ENCODE measurements at places on chromosomes 12 and 14.

DNA sequence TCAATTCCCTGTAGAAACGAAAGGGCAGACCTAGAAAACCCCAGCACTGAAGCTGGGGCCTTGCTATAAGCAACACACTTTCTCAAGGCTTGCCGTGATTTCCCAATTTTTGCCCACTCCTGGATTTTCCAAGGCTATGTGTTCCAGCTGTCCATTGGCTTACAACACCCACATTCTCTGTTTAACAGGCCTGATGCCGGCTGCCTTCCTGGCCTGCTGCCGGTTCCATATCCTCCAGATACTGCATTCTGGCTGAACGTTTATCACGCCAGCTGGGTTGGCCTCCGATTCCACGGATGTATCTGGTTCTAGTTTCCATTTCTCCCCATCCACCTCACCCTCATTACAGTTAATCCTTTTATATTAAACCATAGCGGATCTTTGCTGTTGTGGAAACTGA lies 2.0 kb upstream of the PCNX1 start:
- DNase-seq = no peak

GRCh38 chr12:32027684-32028365 lies 68.6 kb downstream of the RESF1 start:
- DNase-seq = no peak

- DNase-seq = no peak
Measured at GRCh38 chr12:10697862-10698261, 24.0 kb upstream of the STYK1 start.

DNA sequence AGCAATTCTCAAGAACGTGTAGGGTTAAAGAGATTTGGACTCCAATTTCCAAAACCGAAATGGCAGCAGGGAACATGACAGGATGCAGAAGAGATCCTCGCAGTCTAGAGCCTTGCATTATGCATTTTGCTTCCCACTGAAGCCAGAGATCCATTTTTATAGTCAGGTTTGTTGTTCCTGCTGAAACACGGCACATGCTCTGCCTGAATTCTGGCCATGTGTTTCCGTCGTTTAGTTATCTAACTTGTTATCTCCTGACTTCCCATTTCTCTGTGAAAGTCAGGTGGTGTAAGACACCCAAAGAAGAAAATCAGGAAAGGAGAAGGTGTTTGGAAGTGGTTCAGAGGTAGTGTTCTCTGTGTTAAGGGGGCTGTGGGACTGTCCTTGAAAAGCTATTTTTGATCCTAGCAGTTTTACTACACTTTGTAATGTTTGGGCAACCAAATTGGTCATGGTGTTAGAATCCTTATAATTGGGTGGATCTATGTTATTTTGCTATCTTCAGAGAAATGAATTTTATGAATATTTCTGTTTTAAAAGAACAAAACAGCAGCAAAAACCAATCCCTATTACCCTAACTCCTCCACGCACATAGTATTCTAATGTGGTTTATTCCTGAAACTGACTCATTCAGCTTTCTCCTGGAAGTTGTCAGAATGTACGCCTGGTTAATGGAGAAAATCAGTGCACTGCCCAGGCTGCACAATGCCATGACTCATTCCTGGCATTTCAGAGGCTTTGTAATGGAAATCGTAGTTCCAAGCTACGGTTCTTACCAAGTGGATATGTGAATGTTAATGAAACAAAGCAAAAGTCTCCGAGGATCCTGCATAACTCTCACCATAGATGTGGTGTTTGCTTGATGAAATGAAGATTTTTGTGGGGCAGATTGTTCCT lies 110.1 kb downstream of the SAMD4A start:
- no peak for DNase-seq

DNA sequence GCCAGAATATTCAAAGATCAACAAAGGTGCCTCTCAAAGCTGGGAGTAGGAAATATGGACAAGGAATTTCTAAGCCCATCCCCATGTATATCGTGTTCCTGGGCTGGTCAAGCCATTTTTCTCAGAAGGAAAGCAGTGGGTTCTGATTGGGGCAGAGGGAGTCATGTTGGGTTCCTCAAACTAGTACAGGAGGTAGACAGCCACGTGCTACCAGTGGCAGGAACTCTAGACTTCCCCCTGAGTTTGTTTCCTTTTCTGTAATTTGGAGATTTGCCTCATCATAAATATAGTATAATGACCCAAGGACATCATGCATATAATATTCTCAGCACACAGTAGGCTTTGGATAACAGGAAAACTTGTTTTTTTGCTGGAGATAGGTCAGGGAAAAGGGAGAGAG lies 16.4 kb upstream of the PLEKHH1 start:
- DNase-seq = no peak

DNA sequence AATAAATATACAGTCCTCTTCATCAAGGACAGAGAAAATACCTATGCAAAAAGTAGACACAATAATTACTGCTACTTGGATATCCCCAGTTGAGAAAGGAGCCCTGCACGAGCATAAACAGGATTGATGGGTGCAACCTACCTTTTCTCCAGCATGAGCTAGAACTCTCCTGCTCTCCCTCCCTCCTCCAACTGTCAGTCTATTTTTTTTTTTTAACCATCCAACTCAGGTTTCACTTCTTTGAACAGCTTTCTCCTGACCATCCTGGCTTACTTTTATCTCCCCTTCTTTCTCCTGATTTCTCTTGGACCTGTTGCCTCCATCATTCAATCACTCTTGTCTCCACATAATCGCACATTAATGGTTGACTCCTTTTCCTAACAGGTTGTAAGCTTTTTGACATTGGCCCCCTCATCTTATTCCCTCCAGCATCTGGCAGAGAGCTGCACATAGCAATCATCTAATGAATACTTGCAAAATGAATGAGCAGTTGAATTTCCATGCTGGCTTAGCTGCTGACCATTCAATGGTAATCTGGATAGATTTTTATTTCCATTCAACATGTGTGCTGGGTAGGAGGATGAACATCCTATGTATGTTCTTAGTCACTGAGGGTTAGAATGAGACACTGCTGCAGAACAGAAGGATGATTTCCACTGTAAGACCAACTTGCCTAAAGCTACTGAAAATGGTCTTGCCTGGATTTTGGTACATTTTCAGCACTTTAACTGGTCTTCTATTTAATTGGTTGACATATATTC lies 24.4 kb downstream of the MYBPC1 start:
- DNase-seq = no peak

DNA sequence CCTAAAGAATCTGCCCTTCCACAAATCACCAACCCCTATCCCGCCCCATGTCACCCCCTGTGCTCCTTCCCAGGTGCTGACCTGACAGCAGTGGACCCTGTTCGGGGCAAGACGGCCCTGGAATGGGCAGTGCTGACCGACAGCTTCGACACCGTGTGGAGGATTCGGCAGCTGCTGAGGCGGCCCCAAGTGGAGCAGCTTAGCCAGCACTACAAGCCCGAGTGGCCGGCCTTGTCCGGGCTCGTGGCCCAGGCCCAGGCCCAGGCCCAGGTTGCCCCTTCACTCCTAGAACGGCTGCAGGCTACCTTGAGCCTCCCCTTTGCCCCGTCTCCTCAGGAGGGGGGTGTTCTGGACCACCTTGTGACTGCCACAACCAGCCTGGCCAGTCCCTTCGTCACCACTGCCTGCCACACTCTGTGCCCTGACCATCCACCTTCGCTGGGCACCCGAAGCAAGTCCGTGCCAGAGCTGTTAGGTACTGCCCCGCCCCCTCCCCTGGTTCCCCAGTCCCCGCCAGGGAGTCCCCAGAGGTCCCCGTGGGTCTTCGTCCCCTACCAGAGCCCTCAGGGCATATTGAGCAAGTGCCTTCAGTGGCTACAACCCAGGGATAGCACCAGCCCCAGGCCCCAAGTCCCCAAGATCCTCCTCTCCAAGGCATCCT lies 2.7 kb downstream of the ANKRD33 start:
- DNase-seq = no peak
